T-cell (primary cell): ENCODE measurements at places on chromosomes 4 and X.

DNA sequence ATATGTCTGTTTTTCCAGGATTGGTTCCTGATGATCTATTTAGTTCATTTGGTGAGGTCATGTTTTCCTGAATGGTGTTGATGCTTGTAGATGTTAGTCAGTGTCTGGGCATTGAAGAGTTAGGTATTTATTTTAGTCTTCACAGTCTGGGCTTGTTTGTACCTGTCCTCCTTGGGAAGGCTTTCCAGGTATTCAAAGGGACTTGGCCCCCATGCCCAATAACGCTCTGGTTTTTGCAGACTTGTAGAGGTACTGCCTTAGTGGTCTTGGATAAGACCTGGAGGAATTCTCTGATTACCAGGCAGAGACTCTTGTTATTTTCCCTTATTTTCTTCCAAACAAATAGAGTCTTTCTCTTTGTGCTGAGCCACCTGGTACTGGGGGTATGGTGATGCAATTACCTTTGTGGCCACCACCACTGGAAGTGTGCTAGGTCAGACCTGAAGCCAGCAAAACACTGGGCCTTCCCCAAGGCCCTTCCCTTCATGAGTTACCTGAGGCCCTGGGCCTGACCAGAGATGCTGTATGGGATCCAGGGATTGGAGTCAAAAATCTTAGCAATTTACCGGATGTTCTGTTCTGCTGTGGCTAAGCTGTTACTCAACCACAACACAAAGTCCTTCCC is 63.3 kb upstream of the RXFP1 start:
- no peak for DNase-seq

- DNase-seq = no peak
Measured at GRCh38 chr4:85808864-85809263, 333.9 kb downstream of the ARHGAP24 start.

GRCh38 chr4:84973856-84974255 is 7.4 kb upstream of the WDFY3 start:
- no peak for DNase-seq

DNA sequence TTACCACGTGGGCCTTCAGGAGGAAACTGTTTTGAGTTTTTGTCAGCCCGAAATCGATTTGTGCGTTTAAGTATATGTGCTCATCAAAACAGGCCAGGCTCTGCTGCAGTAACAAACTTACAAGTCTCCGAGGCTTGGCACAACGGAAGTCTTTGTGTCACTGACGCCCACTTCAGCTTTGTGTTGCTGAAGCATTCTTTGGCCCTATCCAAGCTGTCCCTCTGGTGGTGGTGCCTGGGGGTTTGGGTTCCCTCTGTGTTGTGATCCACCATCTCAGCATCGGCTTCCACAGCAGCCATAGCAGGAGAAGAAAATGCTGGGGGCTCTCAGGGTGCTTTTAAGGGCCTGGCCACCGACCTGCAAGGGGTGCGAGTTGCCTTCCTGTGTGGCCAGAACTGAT is 176.4 kb downstream of the PTTG2 start:
- DNase-seq = no peak

DNA sequence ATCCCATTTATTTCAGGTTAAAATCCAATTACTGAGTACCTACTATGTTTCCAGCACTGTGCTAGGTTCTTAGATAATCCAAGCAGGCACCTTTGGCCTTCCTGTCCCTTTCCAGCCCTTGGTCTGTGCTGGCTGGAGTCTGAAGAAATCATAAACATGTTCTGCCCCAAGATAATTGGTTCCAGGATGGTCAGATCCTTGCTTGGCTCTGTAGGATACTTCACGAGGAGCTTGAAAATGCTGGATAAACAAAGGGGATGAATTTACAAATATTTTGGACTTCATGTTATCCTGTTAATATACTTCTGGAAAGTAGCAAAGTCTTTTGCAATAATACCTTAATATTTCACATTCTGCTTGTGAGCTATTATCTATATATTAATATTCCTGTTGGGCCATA is 35.0 kb upstream of the FHL1 start:
- DNase-seq = no peak

GRCh38 chr4:24988776-24989175 is 42.0 kb downstream of the LGI2 start:
- no peak for DNase-seq

DNA sequence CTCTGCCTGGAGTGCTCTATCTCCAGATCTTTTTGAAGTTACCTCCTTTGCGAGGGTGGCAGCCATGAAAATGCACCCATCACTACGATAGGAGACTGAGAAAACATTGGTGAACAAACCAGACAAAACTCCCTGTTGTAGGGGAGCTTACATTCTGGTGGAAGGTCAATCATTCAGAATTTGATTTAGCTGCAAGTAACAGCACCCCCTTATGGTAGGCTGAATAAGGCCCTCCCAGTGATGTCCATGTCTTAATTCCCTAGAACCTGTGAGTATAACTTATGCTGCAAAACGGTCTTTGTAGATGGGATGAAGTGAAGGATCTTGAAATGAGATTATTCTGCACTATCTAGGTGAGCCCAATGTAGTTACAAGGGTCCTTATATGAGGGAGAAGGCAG is 5.6 kb upstream of the TEC start:
- peak; percentile 38 for DNase-seq

DNA sequence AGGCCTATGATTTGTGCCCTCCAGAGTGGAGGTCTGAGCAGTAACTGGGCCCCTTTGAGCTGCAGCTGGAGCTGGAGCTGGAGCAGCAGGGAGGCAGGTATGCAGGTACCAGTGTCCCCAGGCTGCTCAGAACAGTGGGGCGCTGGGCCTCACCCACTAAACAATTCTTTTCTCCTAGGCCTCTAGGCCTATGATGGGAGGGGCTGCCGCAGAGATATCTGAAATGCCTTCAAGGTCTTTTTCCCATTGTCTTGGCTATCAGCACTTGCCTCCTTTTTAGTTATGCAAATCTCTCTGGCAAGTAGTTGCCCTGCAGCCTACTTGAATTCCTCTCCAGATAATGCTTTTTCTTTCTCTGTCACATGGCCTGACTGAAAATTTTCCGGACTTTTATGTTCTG is 79.7 kb upstream of the OTUD4 start:
- DNase-seq = no peak

DNA sequence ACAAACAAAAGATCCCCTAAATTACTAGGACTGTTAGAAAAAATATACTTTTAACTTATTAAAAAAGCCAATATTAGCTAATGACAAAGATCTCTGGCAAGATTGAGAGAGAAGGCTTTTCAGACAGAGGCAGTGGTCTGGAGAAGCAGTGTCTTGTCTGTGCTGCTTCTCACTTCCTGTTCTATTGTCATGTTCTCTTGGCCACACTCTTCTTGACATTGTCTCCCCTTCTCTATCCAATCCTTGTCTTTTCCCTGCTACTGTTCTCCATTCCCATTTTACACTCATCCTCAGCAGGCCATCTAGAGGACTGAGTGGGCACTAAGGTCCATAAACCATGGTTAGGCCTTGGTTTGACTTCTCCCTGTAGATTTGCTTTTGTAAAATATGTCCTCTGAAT is 14.0 kb upstream of the TAPT1 start:
- no peak for DNase-seq

GRCh38 chr4:69910016-69910782 is 20.7 kb upstream of the CSN1S1 start:
- DNase-seq = no peak

- DNase-seq = no peak
Measured at GRCh38 chrX:70141373-70141772, 8.1 kb downstream of the IGBP1 start.

DNA sequence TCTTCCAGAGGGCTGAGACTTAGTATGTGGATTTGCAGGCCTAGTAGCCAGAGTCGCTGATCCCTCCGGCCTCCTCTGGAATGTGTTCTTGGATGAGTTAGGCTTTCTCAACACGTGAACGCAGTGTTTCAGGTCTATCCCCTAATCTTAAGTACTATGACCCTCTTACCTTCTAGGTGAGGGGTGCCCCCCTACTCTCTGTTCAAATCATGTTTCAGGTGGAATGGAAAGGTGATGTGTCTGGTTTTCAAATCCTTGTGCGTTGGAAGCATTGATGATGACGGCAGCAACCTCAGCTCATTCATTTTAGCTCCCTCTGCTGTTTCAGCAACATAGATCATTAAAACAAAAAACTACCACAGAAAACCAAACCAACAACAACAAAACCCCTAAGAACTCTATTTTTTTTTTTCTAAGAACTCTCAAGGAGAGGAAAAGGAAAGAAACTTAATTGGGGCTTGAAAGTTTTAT is 56.4 kb downstream of the RWDD4 start:
- DNase-seq = no peak

GRCh38 chrX:6262959-6263358 is 34.3 kb upstream of the NLGN4X start:
- no peak for DNase-seq

GRCh38 chr4:154877110-154877760 is 96.2 kb downstream of the RBM46 start:
- DNase-seq = no peak

DNA sequence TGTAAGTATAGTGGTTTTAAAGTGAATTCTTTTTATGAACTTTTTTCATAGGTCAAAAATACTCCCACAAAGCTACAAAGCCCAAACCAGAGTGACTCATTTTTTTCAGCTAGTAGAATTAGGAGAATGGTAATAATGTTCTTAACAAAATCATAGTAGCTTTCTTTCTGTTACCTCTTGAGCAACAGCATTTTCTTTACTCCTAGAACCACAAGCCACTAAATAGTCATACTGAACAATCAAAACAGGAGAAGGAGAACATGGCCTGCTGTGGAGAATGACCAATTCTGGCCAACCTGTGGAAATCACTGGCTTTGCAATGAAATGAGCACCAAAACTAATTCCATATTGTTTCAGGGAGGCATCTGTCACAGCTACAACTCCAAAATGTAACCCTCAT is 112.9 kb downstream of the AMMECR1 start:
- DNase-seq = no peak

DNA sequence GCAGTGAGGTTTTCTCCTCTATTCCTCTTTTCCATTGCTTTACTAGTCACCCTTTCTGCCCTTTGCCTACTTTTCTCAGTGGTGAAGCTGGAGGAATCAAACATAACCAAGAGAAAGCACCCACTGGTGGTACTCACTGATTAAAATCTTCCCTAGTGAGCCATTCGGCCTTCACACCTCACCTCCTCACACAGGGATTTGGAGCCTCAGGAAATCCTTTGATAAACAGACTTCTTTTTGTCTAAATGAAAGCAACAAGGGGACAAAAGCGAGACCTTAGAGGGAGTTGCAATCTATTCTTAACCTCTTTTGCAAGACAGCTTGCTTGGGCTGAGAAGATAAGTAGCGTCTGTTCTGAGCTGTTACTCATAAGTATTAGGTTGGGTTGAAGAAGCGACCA is 572.6 kb downstream of the ZNF674 start:
- DNase-seq = no peak

- no peak for DNase-seq
Measured at GRCh38 chr4:83832110-83832825, 296.4 kb downstream of the GPAT3 start.

GRCh38 chr4:182293691-182294255 is 50.6 kb downstream of the TENM3 start:
- no peak for DNase-seq

- DNase-seq = no peak
Measured at GRCh38 chr4:184968366-184968765, 49.9 kb upstream of the HELT start.

- DNase-seq = no peak
Measured at GRCh38 chr4:111506706-111507105, 638.5 kb upstream of the FAM241A start.

GRCh38 chr4:141845901-141846300 is 209.5 kb downstream of the IL15 start:
- DNase-seq = no peak

GRCh38 chrX:115609621-115610020 is 48.6 kb downstream of the PLS3 start:
- DNase-seq = no peak

GRCh38 chrX:22109442-22109841 is 77.3 kb downstream of the PHEX start:
- DNase-seq = no peak

DNA sequence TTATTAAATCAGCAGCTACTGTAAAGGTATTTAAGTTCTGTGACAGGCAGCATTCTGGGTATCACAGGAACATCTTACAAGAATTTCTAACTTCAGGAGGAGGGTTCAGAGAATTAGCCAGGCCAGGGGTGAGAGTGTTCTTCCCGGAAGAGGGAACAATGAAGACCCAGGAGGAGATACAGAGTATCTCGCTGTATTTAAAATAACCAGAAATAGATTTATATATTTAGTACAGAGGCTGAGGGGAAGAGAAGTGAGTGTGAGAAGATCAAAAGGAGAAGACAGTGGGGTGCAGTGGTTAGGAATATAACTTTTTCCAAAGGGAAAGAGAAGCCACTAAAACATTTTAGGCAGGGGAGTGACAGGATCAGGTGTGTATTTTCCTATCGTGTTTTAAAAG is 186.8 kb downstream of the RAPGEF2 start:
- DNase-seq = no peak
